ENCODE measurements at places on chromosomes 2 and 18.
A peak's percentile ranks its signal among the peaks of the same experiment; 100 is the strongest.

DNA sequence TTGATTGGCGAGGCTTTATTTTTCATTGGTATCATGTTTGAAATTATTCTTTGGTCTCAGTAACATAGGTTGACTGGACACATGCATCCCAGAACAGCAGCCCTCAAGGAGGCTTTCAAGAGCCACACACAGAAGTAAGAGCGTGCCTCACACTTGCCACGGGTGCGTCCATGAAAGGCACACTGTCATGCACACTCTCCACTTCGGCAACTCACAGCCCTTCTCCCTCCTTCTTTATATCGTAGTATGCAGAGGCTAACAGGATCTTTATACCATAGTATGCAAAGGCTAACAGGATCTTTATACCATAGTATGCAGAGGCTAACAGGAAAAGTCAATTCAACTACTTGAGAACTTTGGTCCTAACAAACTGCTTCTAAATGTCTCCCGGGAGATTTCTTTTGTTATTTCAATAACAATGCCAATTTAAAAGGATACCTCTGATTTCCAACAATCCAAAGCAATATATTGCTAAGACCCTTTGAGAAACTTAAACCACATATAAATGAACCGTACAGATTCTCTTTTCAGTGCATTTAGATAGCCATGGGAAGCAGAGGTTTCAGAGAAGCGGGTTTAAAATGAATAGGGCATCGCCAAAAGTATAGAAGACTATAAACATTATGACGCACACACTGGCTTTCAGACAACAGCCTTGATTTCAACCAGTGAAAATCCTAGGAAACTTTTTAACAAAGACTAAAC lies 26.5 kb upstream of the ZNF516 start:
- DNase-seq: no peak

DNA sequence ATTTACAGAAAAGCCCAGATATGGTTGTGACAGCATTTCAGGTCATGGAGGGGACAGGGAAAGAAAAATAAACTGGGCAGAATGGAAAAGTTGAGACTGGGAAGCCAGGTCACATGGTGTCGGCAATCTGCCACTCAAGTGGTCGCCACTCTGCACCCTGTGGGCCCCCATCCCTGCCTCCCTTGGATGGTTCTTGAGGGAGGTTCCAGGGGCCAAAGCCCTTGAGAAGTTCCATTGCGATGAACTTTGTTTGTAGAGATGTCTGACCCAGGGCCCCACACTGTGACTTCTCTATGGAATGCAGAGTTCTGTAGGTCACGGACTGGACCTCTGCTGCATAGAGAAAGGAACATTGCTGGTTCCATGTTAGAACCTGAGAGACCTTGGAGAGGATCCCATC lies 105.7 kb upstream of the SLC14A2 start:
- DNase-seq: no peak

GRCh38 chr2:212135739-212136138 lies 402.9 kb downstream of the ERBB4 start:
- peak; percentile 60 for DNase-seq

- DNase-seq: no peak
Observed at GRCh38 chr2:101410114-101410513, 22.8 kb upstream of the CREG2 start.

- DNase-seq: no peak
Observed at GRCh38 chr2:34545486-34546136, 946.5 kb upstream of the FAM98A start.

DNA sequence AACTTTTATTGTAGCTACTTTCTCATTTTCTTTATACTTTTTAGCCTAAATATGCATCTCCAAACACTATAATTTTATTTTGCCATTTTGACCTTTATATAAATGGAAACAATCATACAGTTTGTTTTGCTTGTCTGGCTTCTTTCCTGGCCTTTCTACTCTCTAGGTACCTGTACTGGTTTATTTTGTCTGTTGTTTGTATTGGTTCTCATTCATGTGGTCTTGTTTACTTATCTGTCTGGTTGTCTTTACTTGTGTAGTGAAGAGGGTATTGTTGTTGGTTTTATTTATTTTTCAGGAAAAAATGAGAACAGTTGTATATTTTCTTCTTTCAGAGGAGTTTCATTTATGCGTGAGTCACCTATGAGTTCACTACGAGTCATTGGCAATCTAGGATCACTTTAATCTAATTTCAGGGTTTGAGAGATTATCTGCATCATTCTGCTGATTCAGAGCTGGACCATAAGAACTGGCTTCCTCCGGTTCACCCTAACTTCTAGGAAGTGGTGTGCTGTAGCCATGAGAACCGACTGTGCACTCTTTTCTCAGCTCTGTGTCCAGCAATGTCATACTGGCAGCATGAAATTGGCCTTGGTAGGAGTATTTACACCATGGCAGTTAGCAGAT lies 33.1 kb upstream of the HDAC4 start:
- DNase-seq: peak; percentile 28

DNA sequence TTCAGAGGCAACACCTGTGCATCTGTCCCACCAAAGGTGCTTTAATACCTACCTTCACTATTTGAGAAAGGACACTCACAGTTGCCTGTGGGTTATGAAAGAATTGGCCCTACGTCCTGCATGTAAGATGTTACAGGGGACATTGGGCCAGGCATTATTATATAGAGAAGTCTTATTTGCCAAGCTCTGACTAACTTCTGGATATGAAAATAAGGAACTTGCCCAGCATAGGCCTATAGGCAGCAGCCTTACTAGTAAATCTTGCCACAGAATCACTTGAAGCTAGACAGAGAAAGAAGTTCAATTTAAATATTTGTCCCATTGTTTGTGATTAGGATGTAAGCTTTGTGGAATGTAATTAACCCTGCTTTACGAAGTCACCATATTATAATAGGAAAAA lies 41.7 kb downstream of the NLRC4 start:
- no peak for DNase-seq

DNA sequence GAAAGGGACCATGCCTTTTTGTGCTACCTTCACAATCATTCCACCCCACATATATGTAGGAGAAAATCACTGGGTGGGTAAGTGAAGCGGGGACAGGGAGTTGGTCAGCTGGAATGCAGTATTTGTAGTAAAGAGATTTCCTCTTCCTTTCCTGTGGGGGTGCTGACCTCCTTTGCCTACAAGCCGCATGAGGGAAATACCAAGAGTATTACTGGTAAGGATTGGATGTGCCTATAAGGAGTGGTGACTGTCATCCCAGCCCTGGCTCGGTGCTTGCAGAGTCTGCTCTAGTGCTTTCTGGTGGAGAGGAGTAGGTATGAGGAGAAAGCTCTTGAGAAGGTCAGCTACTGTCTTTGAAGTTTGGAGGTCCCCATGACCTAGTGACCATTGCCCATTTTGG lies 324.6 kb downstream of the HRH4 start:
- no peak for DNase-seq

DNA sequence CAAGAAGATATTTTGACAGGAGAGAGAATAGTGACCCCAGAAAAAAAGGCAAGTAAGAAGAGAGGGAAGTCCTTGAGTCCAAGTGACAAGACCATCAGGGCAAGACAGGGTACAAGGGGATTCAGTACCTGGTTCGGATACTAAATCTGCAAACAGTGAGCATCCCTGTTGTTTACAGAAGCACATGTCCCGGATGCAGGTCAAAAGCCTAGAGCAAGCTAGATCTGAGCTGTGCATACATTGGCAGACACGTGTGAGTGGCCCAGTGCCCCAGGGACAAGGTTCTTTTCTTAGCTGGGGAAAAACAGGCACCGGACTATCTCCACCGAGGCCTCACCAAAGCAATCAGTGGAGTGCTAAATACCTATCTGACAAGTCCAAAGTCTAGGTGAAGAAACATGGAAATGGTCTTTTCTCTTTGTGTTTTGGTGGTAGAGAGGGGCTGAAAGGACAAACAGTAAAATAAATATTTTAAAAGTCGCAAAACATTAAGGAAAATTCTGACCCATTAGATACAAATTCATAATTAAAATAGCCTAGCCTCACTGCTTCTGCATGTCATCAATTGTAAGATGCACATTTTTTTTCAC lies 165.2 kb downstream of the SUCLG1 start:
- DNase-seq: no peak

- DNase-seq: no peak
Observed at GRCh38 chr2:219566640-219567039, 4.7 kb downstream of the OBSL1 start.

- DNase-seq: no peak
Observed at GRCh38 chr2:8437228-8437948, 244.5 kb upstream of the ID2 start.
